ENCODE measurements at places on chromosomes 7 and 10. TPM values are rescaled to one million over a fixed set of nuclear protein-coding genes. Genes with fewer than 3 reads are reported as not detected.

Gene FEZF1
- 3.1 TPM for total RNA-seq

Gene NUTM2E
- total RNA-seq = 0.12 TPM

DNA sequence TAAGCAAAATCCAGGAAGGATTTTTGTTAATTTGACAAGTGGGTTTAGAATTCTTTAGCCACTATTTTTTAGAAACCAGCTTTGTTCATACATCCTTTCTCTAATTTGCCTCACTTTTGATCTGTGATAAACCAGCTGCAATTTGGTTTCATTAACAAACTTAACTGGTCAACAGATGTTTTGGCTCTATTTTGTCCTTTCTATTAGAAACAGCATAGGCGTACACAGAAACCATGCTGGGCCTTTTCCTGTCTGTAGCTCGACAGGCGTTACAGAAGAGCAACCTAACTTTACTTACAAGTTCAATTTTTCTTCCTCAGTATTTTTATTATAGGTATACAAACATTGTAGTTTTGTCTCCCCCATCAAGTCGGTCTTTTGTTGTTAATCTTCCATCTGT, 28.2 kb downstream of the KAT6B start:
- DNase-seq = no peak
- no peaks in the 10 kb centered on the region for H3K36me3 ChIP-seq
- H3K4me3 ChIP-seq = no peak overlapping the region
- no peaks in the 10 kb centered on the region for H3K27me3 ChIP-seq

GRCh38 chr7:133650069-133650468, 397.2 kb downstream of the EXOC4 start:
- no peak for DNase-seq
- H3K4me1 ChIP-seq = no peaks in the 10 kb centered on the region
- H3K27me3 ChIP-seq = no peaks in the 10 kb centered on the region
- H3K27ac ChIP-seq = no peak overlapping the region
- no peak overlapping the region for H3K4me3 ChIP-seq

GRCh38 chr7:1498370-1499305, 5.6 kb downstream of the INTS1 start:
- peaks cover 9% of the 10 kb centered on the region for H3K4me1 ChIP-seq
- no peak for DNase-seq
- H3K4me3 ChIP-seq = no peak overlapping the region
- H3K36me3 ChIP-seq = no peaks in the 10 kb centered on the region
- H3K27me3 ChIP-seq = no peaks in the 10 kb centered on the region
- H3K27ac ChIP-seq = no peak overlapping the region

DNA sequence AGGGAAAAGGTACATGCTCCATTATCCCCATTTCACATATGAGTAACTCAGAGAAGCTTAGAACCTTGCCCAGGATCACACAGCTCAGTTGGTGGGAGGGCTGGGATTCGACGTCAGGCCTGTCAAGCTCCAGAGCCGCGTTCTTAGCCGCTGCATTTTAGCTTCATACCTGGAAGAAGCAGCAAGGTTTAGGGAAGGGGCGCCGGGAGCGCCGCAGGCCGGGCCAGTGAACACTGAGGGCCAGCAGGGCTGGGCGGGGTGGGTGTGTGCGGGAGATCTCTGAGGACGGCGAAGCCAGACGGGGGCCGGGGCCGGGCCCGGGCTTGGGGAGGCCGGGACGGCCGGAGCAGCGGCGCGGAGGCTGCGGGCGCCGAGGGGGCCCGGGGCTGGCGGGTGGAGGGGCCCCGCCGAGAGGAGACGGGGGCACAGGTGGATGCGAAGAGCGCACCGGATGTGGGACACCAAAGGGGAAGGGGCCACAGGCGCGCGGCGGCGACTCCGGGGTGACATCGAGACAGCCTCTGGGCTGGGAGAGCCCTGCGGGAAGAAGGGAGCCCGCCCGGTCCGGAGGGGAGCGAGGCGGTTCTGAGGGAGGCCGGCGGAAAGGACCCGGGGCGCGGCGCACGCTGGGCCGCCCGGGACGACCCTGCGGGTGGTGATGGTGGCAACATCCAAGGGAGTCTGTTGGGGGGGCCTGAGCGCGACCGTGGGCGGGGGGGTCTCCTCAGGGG, 498 bp downstream of the NDST2 start:
- H3K36me3 ChIP-seq = no peaks in the 10 kb centered on the region
- peak overlapping the region; percentile 80 for H3K27ac ChIP-seq
- DNase-seq = peak; percentile 28

- no peaks in the 10 kb centered on the region for H3K36me3 ChIP-seq
- no peaks in the 10 kb centered on the region for H3K4me1 ChIP-seq
- H3K27me3 ChIP-seq = no peaks in the 10 kb centered on the region
- no peak overlapping the region for H3K27ac ChIP-seq
- no peak for DNase-seq
These were observed 103.7 kb downstream of the MACC1 start for GRCh38 chr7:20113427-20114027.

GRCh38 chr7:139783647-139784385, 6.0 kb upstream of the HIPK2 start:
- no peaks in the 10 kb centered on the region for H3K27me3 ChIP-seq
- no peaks in the 10 kb centered on the region for H3K36me3 ChIP-seq
- H3K4me3 ChIP-seq = no peak overlapping the region
- H3K4me1 ChIP-seq = no peaks in the 10 kb centered on the region
- DNase-seq = no peak
- no peak overlapping the region for H3K27ac ChIP-seq

GRCh38 chr10:9535744-9536143, 1481.3 kb downstream of the GATA3 start:
- H3K27me3 ChIP-seq = no peaks in the 10 kb centered on the region
- no peak overlapping the region for H3K27ac ChIP-seq
- no peak overlapping the region for H3K4me3 ChIP-seq
- no peaks in the 10 kb centered on the region for H3K4me1 ChIP-seq

DNA sequence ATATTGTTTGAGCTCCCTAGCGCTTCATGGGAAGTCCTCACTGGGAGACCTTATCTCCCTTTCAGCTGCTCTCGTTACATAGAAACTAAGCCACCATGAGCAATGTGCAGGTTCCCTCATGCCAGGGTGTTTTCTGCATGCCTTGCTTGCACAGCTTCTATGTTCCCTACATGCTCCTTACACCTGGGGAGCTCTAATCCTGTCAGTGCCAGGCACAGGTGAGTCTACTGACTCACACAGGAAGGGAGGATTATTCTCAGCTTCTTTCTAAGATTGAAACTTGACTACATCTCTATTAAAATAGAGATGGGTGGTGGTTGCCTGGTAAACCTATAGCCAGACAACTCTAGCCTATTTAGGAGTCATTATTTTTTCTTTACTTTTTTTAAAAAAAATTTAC, 375.7 kb upstream of the CDC14C start:
- H3K27ac ChIP-seq = no peak overlapping the region
- H3K4me1 ChIP-seq = peaks cover 6% of the 10 kb centered on the region
- H3K27me3 ChIP-seq = no peaks in the 10 kb centered on the region

- no peak for DNase-seq
- no peaks in the 10 kb centered on the region for H3K36me3 ChIP-seq
- no peak overlapping the region for H3K4me3 ChIP-seq
- H3K27me3 ChIP-seq = no peaks in the 10 kb centered on the region
These were observed 135.9 kb downstream of the LRRN3 start for GRCh38 chr7:111226800-111227199.

DNA sequence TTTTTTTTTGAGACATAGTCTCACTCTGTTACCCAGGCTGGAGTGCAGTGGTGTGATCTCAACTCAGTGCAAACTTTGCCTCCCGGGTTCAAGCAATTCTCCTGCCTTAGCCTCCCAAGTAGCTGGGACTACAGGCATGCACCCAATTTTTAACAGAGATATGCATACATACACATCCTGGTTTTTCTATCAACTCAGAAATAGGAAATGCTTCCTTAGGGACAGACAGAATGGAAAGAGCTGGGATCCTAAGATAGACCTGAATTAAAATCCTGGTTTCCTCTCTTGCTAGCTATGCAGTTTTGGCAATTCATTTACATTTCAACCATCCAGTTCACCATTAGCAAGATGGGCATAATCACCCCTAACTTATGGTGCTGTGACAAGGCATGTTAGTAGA, 347.5 kb downstream of the GPAM start:
- no peak overlapping the region for H3K27ac ChIP-seq
- H3K4me3 ChIP-seq = no peak overlapping the region
- no peaks in the 10 kb centered on the region for H3K36me3 ChIP-seq
- DNase-seq = no peak
- H3K4me1 ChIP-seq = no peaks in the 10 kb centered on the region
- H3K27me3 ChIP-seq = no peaks in the 10 kb centered on the region
